ENCODE measurements at places on chromosomes 4 and X.

DNA sequence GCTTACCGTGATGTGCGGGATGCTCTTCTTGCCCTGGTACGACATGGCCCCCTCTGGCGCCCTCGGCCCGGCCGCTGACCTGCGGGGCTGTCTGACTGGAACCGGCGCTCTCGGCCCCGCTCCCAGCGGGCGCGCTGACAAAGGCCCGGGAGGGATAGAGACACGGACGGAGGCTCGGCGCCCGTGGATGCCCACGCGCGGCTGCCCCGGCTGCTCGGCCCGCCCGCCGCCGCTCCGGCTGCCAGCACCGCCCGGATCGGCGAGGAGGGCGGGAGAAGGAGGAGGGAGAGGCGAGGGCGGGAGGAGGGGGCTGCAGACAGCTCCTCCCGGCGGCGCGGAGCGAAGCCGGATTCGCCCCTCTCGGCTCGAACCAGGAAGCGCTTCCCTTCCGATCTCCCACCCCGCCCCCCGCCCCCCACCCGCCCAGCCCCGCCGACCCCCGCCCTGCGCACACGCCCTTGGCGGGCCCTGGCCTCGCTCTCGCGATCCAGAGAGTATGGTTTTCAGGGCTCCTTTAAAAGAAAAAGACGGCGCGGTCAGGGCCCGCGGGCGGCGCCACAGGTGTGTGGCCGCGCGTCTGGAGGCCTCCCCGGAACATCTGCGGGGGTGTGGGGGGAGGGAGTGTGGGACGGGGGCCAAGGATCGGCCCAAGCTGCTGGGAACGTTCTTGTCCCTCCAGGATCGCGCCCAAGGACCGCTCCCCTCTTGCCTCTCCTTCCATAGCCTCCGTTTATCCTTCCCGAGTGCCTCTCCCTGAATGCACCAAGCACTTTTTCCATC, 4.5 kb downstream of the CRMP1 start:
- DNase-seq: no peak

- DNase-seq: no peak
Observed at GRCh38 chrX:44234116-44234515, 109.4 kb downstream of the EFHC2 start.

- peak; percentile 48 for DNase-seq
Observed at GRCh38 chrX:53312946-53313727, 31.8 kb upstream of the IQSEC2 start.

- DNase-seq: no peak
Observed at GRCh38 chrX:108537005-108537404, 97.4 kb downstream of the COL4A5 start.

GRCh38 chrX:110188701-110189558, 129.0 kb downstream of the AMMECR1 start:
- DNase-seq: no peak

DNA sequence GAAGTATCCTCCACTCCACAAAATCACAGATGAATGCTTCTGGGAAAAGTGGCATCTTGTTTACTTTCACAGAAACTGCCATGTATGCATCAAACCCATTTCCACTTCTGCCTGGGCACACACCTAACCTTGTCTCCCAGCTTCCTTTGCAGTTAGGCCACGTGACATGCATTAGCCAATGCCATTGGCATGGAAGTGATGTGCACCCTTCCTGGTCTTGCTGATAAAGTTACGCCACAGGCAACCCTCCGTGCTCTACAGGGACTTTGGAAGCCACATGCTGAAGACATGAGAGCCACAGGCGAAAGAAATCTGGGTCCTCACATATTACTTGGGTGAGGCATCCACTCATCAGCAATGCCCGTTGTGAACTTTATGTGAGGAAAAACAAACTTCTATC, 123.3 kb downstream of the USP46 start:
- no peak for DNase-seq

GRCh38 chr4:182018691-182019090, 224.5 kb upstream of the TENM3 start:
- DNase-seq: no peak

DNA sequence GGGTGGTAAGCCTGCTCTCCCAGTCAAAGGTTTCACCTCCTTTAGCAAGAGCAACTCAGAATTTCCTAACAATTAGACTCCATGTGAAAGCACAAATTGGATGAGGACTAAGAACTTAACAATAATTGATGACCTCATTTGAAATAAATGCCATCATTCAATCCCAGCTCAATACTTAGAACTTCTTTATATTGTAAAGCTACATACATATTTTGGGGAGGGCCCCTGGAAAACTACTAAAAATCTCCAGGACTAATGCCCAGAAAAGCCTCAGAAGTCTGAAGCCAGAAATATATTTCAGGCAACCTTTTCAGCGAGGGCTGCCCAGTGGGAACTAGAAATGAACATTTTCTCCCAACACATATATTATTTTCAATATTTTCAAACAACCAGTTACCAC, 38.1 kb downstream of the AMOT start:
- no peak for DNase-seq

DNA sequence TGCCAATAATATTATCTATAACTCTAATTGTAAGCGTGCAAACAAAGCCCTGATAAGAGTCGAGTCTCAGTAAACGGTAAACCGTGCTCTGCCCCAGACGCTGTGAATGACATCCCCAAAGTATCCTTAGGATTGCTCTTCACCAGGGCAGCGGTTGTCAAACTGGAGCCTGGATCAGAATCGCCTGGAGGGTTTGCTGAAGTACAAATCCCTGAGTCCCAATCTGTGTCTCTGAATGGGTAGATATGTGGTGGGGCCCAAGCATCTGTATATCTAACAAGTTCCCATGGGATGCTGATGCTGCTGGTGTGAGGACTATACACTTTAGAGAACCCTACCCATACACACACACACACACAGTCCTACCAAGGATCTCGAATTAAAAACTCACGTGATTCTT, 813 bp upstream of the APBB2 start:
- DNase-seq: no peak

DNA sequence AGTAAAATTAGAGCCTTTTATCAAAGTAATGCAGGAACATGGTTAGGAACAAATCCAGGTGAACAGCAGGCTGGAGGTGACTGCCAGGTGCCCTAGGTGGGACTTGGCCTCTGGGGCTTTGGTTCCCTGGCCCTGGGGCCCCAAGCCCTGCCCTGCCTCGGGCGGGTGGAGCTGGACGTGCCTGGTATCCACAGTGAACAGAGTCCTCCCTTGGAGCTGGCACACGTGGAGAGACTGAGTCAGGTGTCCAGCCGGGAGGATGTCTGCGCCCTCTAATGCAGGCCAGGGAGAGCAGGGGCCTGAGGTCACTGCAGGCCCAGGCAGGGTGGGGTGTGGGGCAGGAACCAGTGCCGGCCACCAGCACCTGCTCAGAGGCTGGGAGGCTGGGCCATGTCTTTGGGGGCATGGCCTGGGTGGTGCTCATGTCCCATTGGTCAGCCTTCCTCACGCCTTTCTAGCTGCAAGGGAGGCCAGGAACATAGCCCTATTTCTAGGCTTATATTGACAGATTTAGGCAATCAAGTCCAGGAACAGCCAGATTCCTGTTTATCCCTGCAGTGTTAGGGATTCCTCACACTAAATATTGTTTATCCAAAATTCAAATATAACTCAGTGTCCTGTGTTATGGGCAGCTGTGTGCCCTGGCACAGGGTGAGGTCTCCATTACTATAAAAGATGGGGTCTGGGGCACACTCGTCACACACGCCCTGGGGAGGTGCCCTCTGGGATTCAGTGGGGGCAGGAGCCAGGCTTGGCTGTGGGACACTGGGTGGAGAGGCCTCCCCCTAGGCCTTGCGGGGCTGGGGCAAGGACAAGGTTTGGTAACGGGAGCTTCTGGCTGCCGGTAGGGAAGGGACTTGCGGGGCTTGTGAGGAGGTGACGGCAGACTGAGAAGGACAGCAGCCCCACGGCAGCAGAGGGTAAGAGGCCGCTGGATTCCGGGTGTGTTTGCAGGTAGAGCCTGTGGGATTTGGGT, 14.3 kb upstream of the NAT8L start:
- DNase-seq: no peak

DNA sequence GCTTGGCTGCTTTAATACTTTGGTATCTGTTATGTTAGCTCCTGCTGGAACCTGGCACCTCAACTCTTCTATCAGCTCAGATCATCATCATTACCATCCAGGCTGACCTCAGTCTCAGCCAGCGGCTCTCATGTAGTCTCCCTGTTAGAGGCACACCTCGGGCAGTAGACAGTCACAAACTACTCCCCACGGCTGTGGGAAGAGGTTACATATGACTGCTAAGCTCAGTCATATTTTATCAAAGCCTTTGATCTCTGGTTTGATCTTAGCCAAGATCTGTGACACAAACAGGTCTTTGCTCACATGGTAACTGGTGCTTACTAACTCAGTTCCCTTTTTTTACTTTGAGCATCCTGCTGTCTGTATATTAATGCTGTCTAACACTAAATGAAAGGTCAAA, 384.9 kb downstream of the CENPC start:
- DNase-seq: no peak

- DNase-seq: no peak
Observed at GRCh38 chr4:78355306-78355705, 196.3 kb upstream of the ANXA3 start.

DNA sequence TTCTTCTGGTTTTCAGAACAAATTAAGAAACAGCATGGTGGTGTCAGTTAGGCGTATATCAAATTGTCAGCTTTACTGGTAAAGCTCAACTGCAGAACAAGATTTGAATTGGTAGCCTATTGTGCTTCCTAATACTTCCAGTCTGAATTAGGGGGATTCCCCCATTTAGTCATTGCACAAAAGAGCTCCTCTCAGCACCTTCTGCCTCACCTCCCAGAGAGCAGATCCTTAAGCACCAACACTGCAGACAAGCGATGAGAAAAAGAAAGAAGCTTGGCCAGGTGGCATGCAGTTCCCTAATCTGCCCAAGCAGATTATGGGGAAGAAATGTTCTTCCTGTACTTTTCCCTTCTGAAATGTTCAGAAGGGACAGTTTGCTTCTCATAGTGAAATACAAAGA, 9.2 kb downstream of the MAP9 start:
- DNase-seq: no peak

DNA sequence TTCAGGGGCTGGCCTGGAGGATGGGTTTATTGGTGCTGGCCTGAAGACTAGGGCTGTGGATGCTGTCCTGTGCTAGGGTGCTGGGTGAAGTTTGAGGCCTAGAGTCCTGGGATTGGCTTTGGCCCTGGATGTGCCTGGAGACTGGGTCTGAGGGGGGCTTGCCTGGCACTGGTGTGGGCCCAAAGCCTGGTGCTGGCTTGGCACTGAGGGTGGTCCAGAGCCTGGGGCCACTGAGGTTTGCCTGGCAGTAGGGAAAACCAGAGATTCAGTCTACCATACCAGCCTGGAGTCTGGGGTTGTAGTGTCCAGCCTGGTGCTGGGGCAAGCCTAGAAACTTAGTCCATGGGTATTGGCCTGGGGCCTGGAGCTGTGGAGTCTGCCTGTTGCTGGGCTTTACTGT, 16.6 kb downstream of the BMP15 start:
- DNase-seq: no peak

DNA sequence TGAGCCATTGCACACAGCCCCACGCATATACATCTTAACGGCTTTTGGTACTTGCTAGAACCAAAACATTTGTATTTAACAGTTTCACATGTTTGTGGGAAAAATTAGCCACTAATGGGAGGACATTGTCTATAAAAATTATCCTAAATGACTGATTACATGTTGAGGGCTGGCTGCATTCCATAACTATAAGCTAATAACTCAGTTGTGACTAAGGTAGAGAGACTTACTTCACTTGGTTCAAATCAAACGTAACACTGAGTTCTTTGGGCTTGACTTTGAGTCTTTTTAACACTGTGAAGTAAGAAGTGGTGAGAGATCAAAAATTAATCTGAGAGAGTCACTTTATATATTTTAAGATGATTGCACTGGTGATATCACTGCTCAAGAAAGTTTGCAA, 47.9 kb upstream of the PGRMC2 start:
- DNase-seq: no peak

- DNase-seq: no peak
Observed at GRCh38 chr4:184748251-184748652, 14.4 kb upstream of the CENPU start.

- DNase-seq: no peak
Observed at GRCh38 chr4:134201216-134202161, at the start of gene PABPC4L. Gene PABPC4L, minus strand, starts transcription at chr4:134201789. Its CDS starts 770 bp downstream, at chr4:134201019.

- no peak for DNase-seq
Observed at GRCh38 chrX:118459494-118459893, 36.1 kb upstream of the DOCK11 start.

- DNase-seq: no peak
Observed at GRCh38 chr4:132384709-132385108, 764.4 kb upstream of the PCDH10 start.

GRCh38 chrX:131332331-131332730, 43.2 kb upstream of the IGSF1 start:
- DNase-seq: no peak

GRCh38 chrX:38409289-38409688, 56.9 kb downstream of the OTC start:
- no peak for DNase-seq

GRCh38 chr4:101415962-101416361, 68.6 kb upstream of the PPP3CA start:
- no peak for DNase-seq

DNA sequence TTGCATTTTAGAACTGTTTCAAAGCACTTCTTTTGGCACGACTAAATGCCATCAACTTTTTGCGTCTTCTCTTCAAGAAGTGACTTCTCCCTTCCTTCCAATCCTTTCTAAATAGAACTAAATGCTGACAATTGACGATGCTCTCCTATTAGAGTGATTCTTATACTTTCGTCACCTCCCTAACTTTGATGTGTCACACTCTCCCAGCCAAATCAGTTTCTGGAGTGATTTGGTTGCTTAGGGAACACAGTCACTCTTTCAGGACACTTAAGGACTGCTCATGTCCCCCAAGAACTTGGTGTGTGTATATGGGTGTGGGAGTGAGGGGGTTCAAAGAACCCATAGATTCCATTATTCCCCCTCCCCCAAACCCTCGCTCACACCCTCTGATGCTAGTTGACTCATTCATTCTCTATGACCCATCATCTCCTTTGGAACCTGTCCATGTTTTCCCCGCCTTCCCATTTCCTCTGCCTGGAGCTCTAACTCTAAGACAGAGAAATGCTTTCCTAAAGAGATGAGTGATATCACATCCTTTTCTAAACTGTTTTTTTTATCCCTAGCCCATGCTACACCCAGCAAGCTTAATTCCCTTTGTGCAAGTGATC, 26.8 kb upstream of the AREG start:
- no peak for DNase-seq

DNA sequence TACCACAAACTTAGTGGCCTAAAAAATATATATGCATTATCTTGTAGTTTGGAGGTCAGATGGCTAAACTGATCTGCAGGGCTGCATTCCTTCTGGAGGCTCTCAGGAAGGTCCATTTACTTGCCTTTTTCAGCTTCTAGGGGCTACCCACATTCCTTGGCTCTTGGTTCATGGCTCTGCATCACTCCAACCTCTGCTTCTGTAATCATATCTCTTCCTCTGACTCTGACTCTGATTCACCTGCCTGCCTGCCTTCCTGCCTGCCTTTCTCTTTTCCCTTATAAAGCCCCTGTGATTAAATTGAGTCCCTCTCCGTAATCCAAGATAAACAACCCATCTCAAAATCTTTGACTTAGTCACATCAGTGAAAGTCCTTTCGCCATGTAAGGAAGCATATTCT, 25.0 kb upstream of the FRMPD4 start:
- DNase-seq: no peak
